G401 (cell line): ENCODE measurements at places on chromosomes 6 and 20.

DNA sequence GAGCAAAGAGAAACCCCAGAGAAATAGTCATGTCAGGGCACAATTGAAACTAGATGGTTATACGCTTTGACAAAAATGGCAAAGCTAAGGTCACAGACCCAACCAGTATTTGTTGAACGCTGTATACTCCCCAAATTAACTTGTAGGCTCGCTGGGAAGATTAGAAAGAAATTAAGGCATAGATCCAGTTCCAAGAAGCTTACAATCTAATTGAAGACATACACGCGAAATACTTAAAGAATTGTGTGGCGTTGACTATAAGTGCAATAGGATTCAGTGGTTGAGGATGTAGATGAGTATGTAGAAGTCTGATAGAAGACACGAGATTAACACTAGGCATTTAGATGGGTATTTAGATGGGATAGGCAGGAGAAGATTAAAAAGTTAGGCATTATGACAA lies 525 bp downstream of the FAM229B start:
- no peak for DNase-seq

DNA sequence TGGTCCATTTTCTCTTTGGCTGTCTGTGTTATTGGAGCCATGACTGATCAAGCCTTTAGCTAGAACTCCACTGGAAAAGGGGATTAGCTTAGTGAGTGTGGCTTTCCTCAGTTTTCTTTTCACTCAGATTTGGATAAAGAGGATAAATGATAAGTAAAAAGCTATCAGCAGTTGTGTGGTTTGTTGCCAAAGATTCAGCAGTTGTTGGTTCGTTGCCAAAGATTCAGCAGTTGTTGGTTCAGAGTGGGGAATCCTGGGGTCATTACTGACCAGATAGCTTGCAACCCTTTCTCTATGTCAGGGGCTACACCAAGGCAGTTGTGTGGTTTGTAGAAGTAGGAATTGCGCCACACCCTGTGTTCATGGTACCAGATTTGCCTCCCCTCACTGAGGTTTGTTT lies 107.7 kb upstream of the SCP2D1 start:
- DNase-seq, result no peak

DNA sequence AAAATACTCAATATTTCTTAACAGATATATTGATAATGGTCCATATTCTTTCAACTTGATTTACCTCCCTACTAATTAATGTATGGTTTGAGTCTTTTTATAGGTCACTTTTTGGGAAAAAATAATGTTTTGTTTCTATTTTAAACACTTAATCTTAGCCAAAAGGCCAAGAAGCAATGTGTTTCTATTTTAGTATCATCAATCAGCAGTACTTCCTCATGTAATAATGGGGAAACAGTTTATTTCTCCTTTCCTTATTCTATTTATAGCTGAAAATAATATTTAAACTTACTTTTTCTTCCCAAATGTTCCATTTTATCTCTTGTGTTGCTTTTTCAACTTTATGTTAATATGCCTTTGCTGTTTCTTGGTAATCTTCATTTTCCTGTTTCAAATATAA lies 295.1 kb downstream of the ALDH8A1 start:
- DNase-seq, result no peak

DNA sequence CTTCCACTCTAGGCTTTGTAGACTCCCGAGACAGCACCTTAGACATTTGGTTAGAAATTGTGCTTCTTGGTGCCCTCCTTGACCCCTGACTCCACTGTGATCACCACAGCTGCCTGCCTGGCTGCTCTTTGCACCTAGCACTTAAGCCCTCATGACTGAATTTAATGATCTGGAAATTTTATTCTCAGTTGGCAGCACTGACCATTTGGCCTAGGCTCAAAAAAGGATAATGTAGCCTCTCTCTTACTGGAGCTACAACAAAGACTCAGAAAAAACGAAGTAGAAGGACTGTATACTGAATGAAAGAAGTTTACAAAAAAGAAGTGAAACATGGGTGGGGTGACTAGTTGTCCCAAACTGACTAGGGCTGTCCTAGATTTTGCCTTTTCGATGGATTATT lies 11.3 kb upstream of the ABRACL start:
- DNase-seq, result no peak

DNA sequence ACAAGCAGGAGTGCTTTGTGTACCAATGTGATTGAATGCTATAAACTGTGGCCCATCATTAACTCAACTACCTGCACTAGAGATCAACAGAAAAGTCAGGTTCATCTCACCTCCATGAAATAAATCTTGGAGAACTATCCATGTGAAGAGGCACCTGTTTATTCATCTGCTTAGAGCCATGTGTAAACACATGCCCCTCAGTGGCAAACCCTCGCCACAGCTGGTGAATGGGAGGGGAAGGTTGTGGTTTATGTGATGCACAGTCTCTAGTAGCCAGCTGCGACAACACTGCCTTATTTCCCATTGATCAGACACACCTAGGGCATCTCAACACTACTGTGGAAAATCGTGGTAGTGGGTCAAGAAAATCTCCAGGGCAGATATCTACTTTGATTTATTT lies 640.2 kb downstream of the PTPRT start:
- DNase-seq, result no peak

DNA sequence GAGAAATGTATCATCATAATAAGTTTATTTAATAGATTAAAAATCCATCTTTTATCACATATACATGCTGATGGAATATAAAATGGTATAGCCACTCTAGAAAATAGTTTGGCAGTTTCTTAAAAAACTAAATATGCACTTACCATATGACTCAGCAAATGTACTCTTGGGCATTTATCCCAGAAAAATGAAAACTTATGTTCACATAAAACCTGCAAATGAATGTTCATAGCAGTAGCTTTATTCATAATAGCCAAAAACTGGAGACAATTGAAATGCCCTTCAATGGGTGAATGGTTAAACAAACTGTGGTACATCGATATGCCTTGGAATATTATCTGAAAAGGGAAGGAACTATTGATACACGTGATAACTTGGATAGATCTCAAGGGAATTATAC lies 6.4 kb upstream of the NCOA7 start:
- DNase-seq, result no peak

DNA sequence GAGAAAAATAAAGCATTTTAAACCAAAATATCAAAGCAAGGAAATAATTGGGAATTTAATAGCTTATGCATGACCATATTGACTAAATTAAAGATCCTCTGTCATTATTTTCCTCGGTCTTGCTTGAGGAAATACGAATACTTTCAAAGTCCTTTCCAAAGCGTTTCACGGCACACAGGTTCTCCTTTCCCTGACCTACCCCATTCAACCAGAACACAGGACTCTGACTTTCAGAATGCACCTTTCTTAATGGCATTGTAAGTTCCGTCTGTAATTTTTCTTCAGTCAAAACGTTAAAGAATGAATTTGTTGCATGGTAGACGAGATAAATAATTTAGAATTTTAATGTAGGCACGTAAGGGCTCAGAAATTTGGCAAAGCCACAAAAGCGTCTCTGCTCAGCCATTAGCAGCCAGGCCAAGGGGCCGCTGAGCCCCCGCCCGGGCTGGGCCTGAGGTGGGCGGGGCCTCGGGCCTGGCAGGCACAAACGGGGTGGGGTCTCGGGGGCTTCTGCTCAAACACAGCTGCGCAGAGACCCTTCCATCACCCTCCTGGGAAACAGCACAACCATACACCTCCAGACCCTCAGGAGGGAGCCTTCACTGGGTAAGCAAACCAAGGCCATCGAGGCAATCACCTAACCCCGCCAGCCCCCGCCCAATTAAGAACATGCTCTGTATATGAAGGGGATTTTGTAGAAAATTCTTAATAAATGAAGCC lies 3.4 kb downstream of the NEDD9 start:
- no peak for DNase-seq

GRCh38 chr6:151998784-151999183 lies 191.3 kb downstream of the ESR1 start:
- no peak for DNase-seq

DNA sequence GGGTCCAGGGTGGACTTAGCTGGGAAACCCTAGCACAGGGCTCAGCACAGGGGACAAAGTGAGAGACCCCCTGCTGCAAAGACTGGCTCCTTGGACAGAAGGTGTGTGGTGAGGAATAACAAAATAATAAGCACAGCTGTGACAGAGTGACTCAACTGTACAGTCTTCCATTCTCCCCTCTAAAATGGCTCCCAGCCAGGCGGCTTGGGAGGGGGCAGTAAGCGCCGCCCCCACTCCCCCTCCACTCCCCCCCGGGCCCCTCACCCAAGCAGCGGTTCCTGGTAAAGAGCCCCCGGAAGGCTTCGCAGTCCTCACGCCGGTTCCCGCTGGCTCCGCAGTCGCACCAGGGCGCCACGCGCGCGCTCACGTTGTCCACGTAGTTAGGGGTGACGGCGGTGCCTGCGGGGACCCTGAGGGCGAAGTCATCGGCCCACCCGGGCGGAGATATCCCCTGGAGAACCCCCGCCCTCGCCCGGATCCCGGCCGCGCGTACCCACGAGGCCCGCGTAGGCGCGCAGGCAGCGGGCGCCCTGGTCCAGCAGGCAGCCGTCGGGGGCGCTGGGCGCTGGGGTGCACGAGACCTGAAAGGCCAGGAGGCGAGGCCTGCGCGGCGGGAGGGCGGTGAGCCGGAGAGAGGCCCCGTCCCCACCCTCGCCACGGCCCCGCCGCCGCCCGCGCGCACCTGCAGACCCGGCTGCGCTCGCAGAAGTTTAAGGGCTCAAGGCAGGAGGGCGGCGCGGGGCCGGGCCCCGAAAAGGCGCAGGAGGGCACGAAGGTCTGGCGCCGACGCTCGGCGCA lies 2.7 kb downstream of the GFRA4 start:
- no peak for DNase-seq

- DNase-seq, result no peak
These were observed 19.3 kb downstream of the ZNF334 start for GRCh38 chr20:46494077-46494476.

- DNase-seq, result no peak
These were observed 14.3 kb upstream of the SERINC3 start for GRCh38 chr20:44536175-44536574.

DNA sequence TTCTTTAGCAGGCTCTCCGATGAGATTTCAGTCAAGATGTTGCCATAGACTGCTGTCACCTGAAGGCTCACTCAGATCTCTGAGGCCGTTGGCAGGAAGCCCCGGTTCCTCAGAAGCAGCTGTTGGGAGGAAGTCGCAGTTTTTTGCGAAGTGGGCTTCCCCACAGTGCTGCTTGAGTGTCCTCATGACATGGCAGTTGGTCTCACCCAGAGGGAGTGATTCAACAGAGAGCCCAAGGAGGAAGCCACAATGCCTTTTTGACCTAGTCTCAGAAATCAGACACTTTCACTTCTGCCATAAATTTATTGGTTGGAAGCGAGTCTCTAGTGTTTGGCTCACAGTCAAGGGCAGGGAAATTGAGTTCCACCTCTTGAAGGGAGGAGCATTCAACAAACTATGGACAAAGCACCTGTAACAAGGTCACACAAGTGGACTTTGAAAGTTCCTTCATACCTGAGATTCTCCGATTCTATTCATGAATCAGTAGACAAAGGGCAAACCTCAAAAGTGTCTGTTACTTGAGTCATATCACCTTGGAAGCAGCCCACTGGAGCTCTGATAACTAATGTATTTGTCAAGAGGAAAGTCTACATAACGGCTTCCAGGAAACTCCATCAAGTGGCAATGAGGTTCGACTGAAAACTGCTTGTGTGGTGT lies 208.3 kb downstream of the TASP1 start:
- DNase-seq, result no peak

DNA sequence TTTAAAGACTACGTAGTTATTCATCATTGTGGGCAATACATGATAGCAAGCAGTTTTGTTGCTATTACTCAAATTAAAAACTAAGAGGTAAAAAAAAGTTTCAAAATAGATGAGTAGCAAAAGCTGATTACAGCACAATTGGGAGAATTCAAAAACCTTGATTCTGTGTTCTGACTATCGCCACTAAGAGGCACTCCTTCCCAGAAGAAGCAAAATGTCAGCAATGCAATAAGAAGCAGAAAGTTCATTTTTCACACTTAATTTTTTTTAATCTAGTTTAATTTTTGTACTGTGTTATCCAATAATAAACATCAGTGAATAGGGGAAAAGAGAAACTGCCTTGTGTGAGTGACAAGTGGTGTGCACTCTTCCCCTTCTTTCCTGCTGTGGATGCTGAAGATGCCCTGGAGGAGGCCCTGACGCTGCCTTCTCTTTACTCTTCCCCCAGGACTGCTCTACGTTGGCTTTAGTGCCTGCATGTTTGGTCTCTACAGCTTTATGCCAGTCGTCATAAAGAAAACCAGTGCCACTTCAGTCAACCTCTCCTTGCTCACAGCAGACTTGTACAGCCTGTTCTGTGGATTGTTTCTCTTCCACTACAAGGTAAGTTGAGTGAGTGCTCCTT lies 263.2 kb upstream of the PLN start:
- peak; percentile 7 for DNase-seq

DNA sequence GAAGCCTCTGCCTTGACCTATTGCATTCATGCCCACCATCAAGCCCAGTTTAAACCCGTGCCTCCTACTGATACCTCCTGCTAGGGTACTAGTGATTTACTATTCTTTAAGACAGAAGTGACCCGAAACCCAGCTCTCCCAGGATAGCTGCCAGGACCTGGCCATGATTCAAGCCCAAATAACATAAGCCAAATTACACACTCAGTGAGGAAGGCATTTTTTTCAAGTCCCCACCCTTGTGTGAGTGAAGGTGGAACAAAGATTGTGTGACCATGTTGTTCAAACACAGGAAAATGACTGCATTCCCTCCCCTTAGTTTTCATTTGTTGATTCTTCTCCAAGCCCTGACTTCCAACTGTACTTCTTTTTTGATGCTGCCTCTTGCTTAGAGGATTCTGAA lies 3.7 kb upstream of the KAT14 start:
- no peak for DNase-seq

DNA sequence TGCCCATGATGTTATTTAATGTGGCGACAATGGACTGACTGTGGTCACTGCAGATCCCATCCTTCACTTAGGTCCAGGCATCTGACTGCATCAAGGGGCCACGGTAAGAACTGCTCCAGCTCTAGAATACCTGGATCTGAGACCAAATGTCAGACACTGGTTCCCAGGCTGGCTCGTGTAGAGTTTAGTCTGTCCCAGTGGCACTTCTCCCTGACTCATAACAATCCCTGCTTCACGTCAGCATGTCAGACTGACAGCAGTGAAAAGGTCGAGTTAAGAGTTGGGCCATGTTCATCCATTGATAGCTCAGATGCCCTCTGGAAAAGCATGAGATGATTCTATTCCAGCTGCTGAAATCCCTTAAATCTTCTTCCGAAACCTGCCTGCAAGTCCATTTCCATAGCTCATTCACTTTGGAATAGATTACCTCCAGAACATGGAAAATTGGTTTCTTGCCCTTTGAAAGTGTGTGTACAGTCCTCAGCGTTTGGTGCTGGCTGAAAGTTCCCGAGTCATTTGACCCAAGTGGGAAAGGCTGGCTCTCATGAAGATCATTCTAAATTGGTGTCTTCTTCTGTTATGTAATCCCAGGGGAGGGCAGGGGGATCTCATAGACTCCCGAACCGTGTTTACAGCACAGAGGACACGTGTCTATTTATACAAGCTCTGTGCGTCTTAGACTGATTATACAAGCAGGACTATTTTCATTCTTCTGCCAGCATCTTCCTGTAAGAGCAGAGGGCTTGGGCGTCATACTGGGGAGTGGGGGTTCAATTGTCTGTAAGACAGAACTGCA lies 160.8 kb downstream of the ZDHHC14 start:
- no peak for DNase-seq
